ENCODE measurements at places on chromosomes 7 and 10.
A peak's percentile ranks its signal among the peaks of the same experiment; 100 is the strongest.

GRCh38 chr10:63887023-63887589, 365.9 kb downstream of the REEP3 start:
- no peak for DNase-seq

- no peak for DNase-seq
These were observed 1035.5 kb downstream of the LRMDA start for GRCh38 chr10:76466836-76467503.

DNA sequence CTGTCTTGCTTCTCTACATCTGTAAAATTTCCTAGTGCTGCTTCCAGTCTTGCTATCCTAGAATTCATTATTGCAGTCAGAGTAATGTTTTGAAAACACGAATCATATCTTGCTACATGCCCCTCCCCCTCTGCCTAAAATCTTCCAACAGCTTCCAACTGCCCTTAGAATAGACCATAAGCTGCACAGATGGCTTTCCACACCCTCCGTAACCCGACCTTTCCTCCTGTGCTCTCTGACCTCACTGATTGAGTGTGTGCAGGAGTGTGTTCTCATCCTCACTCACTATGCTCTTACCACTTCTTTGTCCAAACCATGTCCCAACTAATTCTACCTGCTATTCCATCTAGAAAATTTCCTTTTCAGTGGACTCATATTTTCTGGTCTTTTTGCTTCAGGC, 121.2 kb upstream of the ANKRD1 start:
- DNase-seq = no peak

- DNase-seq = no peak
These were observed 115.4 kb downstream of the ARID5B start for GRCh38 chr10:62016623-62017490.

GRCh38 chr7:130400120-130400572, 19.9 kb downstream of the CPA1 start:
- DNase-seq = no peak

DNA sequence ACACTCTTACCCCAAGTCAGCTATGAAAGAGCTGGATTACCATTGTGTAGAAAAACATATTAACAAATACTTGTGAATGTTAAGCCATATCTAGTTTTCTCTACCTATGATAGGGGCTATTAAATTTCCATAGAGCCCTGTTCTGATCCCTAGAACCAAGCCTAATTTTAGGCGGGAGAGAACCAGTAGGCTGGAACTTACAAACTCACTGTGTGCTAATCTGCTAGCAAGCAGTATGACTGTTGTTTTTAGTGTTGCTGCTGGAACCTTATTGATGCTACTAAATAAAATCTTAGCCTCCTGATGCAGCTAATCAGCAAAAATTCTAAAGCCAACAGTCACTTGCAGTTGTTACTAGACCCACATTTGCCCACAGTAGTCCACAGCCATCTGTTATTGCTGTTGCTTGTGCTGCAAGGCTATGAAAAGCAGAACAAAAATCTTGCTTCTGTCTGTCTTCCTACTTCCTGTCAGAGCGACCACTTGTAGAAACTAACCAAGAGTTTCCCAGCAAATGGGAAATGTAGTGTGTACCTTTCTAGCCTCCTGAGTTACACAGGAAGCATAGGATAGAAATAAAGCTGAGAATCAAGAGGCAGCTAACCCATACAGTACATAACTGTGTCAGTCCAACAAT, 368.4 kb downstream of the ARL4A start:
- no peak for DNase-seq

DNA sequence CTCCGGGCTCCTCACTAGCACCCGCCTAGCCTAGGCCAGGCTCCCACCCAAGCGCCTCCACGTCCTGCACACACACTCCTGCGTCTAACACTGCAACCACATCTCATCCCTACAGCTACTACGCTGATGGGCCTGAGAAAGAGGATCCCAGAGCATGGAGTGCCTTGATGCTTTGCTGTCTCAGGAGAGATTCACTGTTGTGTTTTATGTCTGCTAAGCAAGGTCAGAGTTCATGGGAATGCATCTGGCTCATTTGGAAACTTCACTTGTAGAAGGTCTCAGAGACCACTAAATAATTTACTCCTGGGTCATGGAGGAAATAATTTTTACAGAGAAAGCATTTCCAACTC, 88.7 kb downstream of the SLIT1 start:
- DNase-seq = no peak

- no peak for DNase-seq
These were observed 9.9 kb downstream of the TTYH3 start for GRCh38 chr7:2641406-2642393.

DNA sequence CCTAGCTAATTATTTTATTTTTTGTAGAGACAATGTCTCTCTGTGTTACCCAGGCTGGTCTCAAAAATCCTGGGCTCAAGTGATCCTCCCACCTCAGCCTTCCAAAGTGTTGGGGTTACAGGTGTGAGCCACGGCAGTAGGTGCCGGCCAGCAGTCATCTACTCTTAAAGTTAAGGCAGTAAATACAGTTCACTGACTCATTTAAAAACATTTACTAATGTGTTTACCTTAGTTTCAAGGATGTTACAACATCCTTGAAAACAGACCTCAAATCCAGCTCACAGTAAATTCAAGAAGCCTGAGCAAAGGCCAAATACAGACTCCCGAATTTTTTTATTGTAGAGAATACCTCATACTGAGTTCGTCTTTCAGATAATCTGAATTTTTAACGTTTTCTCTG, 29.6 kb upstream of the ABCB4 start:
- DNase-seq = no peak

GRCh38 chr7:127404286-127405072, 12.0 kb upstream of the ZNF800 start:
- no peak for DNase-seq

- no peak for DNase-seq
These were observed 4.1 kb upstream of the NT5C2 start for GRCh38 chr10:103197174-103197573.

DNA sequence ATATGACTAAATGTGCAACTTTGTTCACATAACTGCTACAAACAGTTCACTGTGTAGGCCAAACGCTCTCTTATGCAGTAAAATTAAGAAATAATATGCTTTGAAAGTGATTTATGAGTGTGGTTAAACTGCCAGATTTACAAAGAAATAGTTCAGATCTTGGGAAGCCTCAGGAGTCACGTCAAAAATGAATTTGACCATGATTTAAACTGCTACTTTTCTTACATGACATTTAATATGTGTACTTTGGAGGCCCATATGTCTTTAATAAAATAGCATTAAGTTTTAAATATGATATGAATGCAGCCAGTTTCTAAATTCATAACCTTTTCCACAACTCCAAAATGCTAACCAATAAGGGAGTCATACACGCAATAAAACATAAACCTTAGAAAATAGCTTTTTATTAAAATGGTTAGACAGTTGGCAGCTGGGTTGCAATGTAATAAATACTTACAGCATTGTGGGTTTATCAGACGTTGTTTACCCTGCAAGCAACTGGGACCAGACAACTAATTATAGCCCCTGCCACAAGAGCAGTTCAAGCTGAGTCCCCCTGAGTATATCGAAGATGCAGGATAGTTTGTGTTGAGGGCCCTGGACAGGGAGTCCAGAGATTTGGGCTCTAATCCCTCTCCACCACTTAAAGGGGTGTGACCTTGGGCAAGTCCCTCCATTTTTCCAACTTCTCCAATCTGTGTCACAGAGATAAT, 640.4 kb downstream of the LRMDA start:
- no peak for DNase-seq

DNA sequence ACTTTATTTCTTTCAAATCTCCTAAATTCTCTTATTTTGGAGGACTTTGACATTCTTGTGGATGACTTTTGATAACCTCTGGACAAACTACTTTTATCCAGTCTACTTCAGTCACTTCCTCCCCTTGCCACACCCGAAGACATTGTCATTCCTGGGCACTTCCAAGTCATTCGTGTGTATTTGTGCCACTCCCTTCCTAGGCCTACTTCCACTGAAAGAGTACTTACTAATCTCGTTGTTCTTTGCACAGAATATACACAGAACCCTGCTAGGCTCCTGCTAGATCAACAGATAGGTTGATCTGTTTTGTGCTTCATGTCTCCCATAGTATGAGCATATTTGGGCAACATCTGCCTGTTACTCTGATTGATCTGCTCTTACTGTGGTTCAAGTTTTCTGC, 355.4 kb downstream of the HGF start:
- no peak for DNase-seq

DNA sequence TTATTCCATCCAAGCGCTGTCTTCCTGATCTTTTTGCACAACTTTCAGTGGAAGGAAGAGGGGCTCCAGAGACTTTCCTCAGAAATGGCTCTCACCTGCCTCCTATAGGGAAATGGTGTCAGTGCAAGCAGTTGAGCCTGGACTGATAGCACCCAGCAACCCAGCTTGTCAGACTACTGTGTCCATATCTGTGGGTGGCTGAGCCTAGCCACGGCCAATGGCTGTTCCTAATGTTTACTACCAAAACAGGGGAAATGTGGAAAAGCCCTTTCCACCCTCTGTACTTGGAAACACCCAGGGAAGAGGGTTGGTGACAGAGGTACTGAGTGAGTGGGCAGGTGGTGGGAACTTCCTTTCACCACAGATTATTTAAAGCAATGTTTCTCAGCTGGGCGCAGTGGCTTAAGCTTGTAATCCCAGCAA, 4.3 kb upstream of the YKT6 start:
- DNase-seq = peak; percentile 12

DNA sequence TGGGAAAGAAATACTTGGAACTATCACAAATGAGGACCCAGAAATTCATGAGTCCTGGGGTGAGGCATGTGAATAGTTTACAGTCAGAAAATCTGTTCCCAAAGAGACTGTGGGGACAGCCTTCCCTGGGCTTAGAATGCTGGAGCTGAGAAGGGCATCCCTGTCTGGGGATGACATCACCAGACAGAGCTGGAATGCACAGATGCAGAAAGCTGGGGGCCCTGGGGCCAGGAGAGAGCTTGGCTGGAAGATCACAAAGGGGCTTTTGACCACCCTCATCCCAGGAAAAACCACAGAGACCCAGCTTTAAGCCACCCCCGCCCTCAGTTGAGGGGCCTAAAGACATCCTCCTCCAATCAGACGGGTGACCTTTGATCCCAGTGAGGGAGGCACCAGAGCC, 264.5 kb downstream of the PLXNA4 start:
- DNase-seq = no peak

- DNase-seq = peak; percentile 26
These were observed 745 bp downstream of the DAGLB start for GRCh38 chr7:6446838-6447580.

GRCh38 chr7:117020591-117020973, 67.3 kb downstream of the ST7 start:
- DNase-seq = no peak

GRCh38 chr10:110535958-110536891, 31.3 kb upstream of the SMC3 start:
- DNase-seq = peak; percentile 48

DNA sequence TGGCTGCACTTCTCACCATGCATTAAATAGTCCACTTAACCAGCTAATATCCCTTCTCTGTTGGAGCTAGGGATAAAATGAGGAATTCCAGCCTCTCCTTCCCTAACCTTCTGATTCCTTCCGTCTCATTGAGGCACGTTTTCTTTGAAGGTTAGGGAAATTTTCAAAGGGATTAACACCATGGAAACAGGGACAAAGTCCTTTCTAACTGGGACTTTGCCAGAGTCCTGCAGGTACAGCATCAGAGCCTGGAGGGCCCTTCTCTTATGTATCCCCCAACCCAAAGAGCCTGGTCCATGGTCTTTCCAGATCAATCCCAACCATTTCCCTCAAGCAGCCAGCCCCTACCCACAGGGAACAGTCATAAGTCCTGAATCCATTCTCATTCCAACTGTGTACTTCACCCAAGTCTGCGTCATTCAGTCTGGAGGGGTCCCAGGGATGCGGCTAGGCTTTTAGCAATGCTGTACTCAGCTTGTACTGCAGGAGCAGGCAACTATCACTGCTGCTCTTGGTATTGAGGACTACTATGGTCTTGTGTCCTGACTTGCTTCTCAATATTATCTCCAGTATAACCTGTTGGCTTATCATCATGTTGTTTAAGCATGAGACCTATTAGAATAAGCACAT, 34.6 kb upstream of the CROT start:
- DNase-seq = no peak

GRCh38 chr7:138963675-138964074, 17.5 kb downstream of the KIAA1549 start:
- DNase-seq = no peak

GRCh38 chr10:31304291-31304970, 14.6 kb upstream of the ZEB1 start:
- DNase-seq = no peak

DNA sequence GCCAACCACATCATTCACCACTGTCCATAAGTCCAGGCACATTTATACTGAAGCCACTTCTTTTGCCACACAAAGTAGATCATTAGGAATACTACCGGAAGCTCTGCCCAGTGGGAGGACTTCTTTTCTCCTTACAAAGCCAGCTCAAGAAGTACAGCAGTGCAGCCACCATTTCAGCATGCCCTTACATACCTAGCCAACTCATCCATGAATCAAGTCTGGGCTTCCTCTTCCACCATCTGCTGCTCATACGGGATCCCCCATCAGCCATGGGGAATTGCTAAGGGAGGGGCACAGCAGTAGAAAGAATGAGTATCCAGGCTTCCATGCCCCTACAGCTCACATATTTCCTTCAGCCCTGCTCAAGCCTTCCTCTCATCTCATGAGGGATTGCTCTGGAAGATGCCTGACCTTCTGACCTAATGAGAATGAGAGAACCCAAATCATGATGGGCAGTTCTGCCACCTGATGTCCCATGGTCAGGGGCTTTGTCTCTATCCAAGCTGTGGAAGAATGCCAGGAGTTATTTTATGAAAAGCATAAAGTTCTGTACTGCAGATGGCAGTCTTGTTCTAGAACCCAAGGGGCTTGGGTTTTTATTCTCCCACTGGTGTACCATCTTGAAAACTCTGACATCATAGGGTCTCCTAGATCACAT, 39.5 kb downstream of the ACSM6 start:
- no peak for DNase-seq

DNA sequence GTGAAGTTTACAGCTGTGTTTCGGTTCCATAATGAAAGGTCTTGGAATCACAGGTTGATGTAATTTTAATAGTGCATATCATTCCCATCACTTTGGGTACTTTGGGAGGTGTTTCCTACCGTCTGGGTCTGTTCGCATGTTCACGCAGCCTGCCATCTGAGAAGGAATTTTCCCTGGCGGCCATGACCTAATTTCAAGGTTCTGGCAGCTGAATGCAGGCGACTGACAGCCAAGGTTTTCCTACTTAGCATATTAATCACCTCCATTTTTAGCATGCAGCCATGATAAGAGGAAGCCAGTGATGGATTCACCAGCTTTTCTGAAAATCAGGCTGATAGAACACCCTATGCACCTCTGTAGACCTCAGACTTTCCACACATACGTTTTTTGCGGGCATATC, 319.1 kb upstream of the TMEM229A start:
- no peak for DNase-seq

DNA sequence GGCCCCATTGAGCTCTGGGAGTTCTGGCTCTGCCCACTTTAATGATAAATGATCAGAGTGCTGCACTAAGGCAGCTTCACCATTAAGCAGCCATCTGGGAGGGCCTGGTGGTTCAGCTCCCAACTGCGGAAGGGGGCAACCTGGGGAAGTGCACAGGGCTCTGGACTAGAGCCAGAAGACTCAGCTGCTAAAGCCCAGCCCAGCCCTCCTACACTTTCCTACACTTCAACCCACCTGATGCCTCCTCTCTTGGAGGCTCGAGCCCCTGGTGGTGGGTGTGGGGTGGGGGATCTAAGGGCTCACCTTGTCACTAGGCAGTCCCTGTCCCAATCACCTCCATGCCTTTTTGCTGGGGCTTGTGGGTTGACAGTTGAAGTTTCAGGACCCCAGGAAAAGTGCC, 60.6 kb upstream of the ANTXRL start:
- no peak for DNase-seq
